CD4-positive, CD25-positive, alpha-beta regulatory T cell (primary cell): ENCODE measurements at places on chromosomes 16 and 17. TPM values are rescaled to one million over a fixed set of nuclear protein-coding genes. Genes with fewer than 3 reads are reported as not detected.

- no peak for DNase-seq
These were observed 847 bp downstream of the ZDHHC7 start for GRCh38 chr16:85010446-85010930.

DNA sequence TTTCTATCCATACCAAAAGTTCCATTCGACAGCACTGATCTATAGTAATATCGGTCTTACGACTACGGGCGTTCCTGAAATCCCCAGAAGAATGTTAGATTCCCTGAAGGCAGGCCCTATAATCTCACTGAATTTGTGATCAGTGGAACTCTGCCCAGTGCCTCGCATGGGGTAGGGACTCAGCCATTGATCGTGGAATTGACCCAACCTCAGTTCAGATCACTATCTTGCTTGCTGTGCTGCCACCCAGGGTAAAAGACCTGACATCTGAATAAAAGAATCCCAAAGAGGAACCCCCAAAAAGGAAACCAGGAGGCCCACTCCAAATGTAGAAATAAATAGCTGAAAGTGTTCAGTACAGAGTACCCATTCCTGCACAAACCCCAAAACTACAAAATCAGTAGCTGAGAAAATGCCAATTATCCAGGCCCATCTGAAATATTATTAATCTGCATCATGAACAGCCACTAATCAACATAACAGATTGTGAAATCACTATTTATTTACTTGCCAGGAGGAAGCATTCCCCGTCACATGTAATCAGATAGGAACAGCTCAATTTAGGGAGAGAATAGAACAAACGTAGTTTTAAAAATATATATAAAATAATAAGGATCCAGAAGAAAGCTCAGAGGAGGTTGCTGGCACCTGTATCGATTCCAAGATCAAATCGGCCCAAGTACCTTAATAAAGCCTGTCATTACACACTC, 221.9 kb downstream of the ZFHX3 start:
- DNase-seq = no peak

GRCh38 chr16:27431773-27432532, 30.0 kb downstream of the IL21R start:
- DNase-seq = no peak

GRCh38 chr17:830381-830780, 48.2 kb downstream of the MRM3 start:
- no peak for DNase-seq

DNA sequence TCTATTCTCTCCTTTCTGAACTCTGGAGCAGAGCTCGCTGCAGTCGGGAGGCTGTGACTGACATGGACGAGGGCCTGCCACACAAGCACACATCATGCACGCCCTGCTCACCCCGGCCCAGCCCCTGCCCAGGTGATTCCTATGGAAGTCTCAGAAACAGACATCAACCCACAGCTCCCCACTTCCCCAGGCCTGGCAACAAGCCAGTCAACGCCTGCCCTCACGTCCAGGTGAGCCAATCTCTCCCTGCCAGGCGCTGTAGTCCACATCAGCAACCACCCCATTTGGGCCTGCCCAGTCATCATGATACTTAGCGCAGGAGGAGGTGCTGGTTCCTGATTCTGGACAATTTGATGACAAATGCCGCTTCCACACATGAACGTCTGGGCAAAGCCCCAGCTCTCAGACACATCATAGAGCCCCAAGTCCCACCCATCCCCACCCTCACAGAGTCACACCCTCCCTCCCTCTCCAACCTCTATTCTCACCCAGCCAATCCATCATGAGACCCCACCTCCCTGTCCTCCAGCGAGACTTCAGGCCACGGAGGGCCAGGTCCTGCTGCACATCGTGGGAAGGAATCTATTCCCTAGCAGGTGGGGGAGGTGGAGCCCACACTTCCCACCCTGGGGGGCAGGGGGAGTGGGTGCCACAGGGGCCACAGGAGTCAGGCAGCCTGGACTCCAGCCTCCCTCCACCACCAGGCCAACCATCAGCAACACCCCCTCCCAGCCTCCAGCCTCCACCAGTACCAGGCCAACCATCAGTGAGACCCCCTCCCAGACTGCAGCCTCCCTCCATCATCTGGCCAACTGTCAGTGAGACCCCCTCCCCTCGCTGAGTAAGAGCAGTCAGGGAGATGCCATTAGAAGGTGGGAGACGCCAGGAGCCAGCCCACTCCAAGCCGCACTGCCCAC, 33.7 kb upstream of the GSG1L start:
- no peak for DNase-seq

- DNase-seq = no peak
These were observed 10.3 kb downstream of the HIC1 start for GRCh38 chr17:2064980-2065785.

GRCh38 chr16:14958970-14959369, 15.9 kb upstream of the PDXDC1 start:
- no peak for DNase-seq

- DNase-seq = no peak
These were observed 5.8 kb downstream of the CDIPT start for GRCh38 chr16:29857133-29857760.

- no peak for DNase-seq
These were observed 580.2 kb downstream of the CDH11 start for GRCh38 chr16:64541621-64542020.

- DNase-seq = no peak
These were observed 74.5 kb upstream of the HSBP1 start for GRCh38 chr16:83733301-83733700.

DNA sequence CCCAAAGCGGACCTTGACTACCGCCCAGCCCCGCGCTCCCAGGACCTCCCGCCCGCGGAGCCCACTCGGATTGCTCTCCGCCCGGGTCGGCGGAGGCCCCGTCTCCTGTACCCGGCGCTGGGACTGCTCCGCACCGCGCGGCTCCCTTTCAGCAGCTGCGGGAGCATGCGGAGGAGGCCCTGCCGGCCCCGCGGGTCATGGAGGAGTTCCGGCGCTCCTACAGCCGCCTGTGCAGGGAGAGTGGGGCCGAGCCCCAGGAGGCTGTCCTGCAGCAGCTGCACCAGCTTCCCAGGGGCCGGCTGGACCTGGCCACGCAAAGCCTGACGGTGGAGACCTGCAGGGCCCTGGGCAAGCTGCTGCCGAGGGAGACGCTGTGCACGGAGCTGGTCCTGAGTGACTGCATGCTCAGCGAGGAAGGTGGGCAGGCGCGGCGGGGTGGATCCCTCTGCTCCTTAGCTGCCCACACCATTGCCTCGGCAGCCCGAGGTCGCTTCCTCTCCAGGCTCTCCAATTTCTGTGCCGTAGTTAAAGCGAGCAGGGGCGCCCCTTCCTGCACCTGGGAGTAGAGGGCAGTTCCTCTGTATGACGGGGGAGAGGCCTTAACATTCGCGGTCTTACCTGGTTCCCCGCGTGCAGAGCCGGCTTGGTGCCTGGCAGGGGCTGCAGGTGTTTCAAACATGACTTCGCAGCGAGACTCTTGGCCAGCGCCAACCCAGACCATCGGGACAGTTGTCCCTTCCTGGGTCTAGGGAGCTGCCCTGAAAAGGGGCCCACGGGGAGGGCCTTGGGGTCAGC, 539 bp downstream of the LRRC45 start:
- no peak for DNase-seq

DNA sequence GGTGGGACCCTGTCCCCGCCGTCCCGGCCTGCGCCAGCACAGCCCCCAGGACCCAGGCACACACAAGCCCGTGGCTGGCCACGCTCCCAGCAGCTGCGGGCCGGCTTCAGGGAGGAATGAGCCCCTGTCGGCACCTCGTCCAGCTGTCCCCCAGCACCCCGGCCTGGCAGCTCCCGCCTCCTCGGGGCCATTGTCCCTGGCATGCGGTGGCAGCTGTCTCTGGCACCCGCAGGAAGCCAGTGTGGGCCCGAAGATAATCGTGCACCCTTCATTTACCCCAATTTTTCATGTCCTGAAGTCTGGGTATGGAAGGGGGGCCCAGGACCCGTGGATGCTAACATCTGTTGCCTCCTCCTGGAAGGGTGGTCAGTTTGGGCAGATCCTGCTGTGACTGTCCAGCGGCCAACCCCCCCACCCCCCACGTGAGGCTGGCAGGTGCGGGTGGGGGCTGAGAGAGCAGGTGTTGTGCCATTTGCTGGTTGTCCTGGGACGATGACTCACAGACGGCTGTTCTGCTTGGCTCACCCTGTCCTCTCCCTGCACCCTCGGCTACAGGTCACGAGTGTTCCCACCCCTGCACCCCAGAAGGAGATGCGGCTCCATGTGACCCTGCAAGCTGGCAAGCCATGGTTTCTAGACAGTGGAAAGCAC, 4.0 kb upstream of the LMF1 start:
- DNase-seq = no peak

Gene NPIPA2
- 0.86 TPM for total RNA-seq

Gene TMEM95
- not detected for total RNA-seq

Gene NPTX1
- 0.07 TPM for total RNA-seq

Gene IRX6
- not detected for total RNA-seq

Gene PTX4
- total RNA-seq = not detected

Gene SCNN1B
- total RNA-seq = not detected

Gene SPEM2
- not detected for total RNA-seq

Gene SULT1A2
- 0.39 TPM for total RNA-seq
